ENCODE measurements at places on chromosomes 13 and 19.
A peak's percentile ranks its signal among the peaks of the same experiment; 100 is the strongest.

DNA sequence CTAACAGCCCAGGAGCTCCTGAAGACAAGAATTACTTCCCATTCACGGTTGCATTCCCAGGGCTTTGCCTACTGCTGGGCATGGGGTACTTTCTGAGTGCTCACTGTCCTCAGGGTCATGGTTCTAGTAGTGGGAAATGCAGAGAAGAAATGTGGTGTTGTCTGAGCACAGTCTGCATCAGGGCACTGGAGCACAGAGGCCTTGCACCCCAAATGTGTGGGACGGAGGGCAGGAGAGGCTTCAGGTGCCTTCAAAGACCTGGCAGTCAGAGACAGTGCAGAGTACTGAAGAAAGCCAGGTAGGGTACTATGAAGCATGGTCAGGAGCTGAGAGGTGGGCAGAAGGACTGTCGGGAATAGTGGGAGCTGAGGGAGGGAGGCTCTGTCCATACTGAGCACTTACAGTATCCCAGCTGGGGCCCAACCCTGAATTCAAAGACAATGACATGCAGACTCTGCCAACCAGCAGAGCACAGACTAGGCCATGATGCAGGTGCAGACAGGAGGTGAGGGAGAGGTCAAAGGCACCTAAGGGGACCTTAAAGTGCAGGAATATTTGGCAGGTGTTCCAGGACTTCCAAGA is 144.4 kb downstream of the USP12 start:
- DNase-seq = no peak

- DNase-seq = no peak
Measured at GRCh38 chr13:67803118-67803517, 573.0 kb upstream of the PCDH9 start.

- DNase-seq = no peak
Measured at GRCh38 chr19:16676101-16676798, 15.3 kb downstream of the TMEM38A start.

- no peak for DNase-seq
Measured at GRCh38 chr19:31451686-31452330, 102.6 kb upstream of the TSHZ3 start.

DNA sequence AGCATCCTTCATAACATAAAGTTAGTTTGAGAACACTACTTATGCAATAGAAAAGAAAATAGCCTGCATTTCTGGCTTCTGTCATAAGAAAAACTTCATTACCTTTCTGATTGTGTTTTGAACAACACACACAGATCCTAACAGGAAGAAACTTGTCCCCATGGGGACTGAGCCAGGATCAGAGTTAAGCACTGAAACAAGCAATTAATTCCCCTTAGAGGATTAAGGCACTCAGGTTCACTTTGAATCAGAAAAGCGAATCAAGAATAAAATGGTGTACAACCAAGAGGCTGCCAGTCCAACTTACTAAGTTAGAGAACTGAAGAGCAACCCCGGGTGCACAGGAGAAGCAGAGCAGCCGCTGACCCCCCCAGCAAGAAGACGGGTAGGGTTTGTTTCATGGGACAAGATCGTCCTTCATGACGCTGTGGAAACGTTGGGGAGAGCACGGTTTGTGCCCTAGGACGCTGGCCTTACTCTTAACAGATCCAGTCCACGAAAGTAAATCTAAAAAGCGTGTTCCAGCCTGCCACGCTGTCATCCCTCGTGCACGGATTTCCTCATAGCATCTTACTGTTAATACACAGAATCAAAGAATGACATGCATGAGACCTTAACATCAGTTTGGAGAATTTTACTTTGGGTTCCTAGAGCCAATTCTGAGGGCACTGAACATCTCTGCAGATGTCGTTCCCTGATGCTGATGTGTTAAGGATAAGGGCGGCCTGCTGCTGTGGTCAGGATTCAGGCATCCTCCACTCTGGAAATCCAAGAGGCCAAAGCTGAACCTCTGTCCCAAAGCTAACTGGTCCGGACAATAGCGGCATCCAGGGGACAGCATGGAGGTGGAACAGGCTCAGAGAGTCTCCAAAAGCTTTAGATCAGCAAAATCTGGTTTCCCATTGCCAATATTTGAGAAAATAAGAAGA is 46.4 kb downstream of the GGACT start:
- no peak for DNase-seq

GRCh38 chr19:35459414-35460082 is 11.5 kb downstream of the FFAR2 start:
- DNase-seq = no peak

- DNase-seq = no peak
Measured at GRCh38 chr19:30097746-30098280, 155.8 kb downstream of the URI1 start.

- DNase-seq = no peak
Measured at GRCh38 chr13:71606818-71607217, 260.2 kb downstream of the DACH1 start.

DNA sequence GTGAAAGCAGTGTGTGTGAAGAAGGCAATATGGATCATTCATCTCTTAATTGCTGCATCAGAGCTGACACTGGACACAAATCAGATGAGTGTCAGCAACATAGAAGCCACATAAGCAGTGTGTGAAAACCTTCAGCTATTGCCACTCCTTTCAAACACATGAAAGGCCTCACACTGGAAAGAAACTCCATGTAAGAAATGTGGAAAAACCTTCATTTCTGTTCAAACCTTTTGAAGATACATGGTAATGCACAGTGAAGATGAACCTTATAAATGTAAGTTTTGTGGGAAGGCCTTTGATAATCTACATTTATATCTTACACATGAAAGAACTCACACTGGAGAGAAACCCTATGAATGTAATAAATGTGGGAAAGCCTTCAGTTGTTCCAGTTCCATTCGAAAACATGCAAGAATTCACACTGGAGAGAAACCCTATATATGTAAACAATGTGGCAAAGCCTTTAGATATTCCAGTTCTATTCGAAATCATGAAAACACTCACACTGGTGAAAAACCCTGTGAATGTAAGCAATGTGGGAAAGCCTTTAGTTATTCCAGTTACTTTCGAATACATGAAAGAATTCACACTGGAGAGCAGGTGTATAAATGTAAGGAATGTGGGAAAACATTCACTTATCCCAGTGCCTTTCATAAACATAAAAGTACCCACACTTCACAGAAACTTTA is 53.6 kb downstream of the ZNF823 start:
- no peak for DNase-seq

- no peak for DNase-seq
Measured at GRCh38 chr13:47511647-47512046, 489.4 kb downstream of the SUCLA2 start.

DNA sequence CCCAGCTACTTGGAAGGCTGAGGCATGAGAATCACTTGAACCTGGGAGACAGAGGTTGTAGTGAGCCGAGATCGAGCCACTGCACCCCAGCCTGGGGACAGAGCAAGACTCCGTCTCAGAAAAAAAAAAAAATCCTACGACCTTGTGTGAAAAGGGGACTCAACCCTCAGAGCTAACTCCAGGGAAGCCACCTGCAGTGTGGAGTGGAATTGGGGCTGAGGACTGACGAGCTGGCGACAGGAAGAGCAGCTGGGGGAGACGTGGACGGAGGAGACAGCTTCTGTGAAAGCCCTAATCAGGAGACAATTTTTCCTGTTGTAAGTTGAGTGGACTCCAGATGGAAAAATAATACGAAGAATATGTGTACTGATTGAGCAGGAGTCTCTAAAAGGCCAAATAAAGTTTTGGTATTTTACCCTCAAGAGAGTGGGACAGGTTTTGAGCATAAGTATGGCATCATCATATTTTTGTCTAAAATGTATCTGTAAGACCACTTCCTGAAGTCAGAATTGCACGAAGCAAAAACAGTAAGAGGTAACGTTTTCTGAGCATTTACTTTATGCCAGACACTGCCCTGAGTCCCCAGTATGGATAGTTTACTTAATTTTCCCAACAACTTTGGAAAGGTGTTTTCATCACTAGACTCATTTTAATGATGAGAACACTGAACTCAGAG is 12.0 kb upstream of the LAIR1 start:
- no peak for DNase-seq

- DNase-seq = no peak
Measured at GRCh38 chr13:73998631-73999030, 135.6 kb downstream of the KLF12 start.

DNA sequence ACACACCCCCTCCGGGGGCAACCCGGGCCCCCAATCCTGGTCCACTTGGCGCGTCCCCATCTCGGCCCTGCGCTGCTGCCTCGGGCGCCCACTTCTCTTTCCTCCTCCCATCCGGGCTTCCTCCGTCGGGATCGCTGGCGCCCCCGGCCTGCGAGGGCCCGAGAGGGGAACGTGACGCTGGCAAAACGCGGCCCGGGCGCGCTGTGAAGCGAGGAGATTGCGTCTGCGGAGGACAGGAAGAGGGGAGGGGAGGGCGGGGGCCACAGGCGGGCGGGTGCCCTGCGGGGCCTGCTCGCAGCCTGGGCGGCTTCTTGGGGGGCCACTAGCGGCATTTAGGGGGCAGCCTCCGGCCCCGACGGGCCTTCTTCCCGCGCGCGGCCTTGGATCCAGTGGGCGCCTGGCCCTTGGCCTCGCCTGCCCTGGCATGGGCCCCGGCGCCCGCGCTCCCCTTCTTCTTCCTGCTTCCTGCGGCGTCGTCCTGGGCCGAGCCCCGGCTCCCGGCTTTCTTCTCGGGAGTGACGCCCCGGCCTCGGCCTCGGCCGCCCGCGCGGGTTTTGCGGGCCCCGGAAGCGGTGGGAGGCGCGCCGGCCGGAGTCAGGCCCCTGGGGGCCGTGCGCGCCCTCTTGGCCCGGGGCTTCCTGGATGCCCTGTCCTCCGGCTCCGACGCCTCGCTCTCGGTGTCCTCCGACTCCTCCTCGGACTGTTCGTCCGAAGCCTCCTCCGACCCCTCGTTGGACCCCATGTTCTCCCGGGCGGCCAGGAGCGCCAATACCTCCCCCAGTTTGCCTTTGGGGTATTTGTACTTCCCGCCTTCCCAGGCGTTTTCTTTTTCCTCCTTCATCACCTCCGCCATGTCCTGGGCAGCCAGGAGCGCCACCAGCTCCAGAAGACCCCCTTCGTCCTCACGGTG is 2.2 kb downstream of the PNMA8B start:
- DNase-seq = peak; percentile 55

DNA sequence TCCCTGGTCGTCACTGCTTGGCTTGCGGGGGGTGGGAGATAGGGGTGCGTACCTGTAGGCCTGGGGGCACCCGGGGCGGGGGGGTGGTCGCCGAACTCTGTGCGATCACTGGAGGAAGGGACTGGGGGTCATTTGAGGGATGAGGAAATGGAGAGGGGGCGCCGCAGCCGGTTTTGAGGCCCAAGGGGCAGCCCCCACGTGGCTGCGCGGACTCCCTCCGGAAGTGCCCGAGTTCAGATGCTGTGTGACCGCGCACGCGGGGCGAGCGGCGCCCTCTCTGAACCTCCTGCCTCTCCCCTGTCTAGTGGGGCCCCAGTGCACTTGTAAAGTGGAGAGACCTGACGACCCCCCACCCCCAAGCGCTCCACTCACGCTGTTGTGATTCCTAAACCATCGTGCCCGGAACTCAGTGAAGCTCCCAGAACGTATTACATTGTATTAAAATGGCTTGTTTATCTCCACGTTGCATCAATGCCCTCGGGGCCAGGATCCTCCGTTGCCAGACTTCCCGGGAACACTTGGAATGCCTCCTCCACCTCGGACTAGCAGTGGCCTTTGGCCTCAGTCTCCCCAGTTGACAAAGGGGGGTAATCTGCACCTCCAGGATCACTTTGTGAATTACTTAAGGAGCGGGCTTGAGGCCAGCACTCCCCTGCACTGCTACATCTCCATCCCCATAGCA is 3.0 kb upstream of the NANOS3 start:
- no peak for DNase-seq

DNA sequence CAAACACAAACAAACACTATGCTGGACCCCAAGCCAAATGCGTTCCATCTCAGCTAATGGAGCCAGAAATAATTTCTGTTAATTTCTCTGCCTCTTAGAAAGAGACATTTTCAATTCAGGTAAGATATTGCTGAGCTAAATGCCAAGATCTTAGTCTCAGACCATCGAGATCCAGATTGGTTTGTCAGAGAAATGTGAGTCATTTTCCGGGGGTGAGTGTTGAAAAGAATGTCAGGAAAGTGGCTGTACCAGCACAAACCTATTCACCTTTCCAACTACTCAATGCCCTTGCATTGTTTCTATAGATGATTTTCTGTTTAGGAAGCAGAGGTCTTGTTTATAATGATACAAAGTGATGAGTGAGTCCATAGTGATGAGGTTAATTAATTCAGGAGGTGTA is 266.8 kb upstream of the TSHZ3 start:
- DNase-seq = no peak

DNA sequence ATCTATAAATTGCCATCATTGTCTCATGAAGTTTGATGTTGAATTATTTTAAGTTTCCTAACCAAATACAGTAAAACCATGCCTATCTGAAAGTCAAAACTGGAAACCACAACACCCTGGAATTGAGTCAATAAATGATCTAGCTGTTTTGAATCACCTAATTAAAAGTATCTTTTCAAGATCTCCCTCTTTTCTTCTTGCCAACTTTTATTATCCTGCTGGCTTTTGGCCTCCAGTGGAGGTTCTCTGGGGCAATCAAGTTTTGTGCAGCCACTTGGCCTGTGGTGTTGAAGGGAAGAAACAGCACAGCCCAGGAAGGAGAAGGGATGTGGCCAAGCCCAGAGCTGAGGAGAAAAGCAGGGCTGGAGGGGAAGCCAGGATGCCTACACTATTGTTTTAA is 255.4 kb downstream of the COG6 start:
- no peak for DNase-seq

DNA sequence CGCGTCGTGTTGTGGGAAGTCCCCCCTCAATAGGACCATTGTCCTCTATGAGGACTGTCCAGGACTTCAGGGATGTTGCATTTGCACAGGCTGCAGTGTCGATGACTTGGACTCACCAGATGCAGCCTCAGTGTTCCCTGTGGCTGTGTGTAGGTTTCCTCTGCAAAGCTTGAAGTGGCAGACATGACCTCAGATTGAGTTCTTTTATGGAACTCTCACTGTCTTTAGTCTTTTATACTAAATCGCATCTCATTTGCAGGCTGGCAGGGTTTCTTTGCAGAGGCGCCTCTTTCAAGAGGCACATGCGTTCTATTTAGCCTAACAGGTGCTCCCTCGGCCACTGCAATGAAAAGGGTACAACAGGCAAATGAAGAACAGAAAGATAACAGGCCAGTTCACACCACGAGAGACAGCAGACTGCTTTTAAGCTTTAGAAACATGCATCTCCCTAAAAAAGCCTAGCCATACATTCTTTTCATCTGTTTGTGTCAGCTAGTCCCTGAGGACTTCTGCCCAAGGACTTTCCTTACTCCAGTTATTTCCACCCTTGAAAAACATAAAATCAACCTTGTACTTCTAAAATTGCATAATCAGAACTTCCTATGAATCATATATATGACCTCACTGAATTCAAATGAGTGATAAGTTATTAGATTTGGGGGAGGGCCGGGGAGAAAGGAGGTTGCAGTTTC is 118.4 kb downstream of the RAB20 start:
- no peak for DNase-seq

GRCh38 chr13:29503041-29503837 is 92.2 kb downstream of the SLC7A1 start:
- no peak for DNase-seq
